ENCODE measurements at places on chromosomes 3 and 15.

- no peak for DNase-seq
These were observed 449.8 kb upstream of the TPRG1 start for GRCh38 chr3:188721990-188722389.

- no peak for DNase-seq
These were observed 76.2 kb downstream of the DCUN1D1 start for GRCh38 chr3:182904164-182904563.

DNA sequence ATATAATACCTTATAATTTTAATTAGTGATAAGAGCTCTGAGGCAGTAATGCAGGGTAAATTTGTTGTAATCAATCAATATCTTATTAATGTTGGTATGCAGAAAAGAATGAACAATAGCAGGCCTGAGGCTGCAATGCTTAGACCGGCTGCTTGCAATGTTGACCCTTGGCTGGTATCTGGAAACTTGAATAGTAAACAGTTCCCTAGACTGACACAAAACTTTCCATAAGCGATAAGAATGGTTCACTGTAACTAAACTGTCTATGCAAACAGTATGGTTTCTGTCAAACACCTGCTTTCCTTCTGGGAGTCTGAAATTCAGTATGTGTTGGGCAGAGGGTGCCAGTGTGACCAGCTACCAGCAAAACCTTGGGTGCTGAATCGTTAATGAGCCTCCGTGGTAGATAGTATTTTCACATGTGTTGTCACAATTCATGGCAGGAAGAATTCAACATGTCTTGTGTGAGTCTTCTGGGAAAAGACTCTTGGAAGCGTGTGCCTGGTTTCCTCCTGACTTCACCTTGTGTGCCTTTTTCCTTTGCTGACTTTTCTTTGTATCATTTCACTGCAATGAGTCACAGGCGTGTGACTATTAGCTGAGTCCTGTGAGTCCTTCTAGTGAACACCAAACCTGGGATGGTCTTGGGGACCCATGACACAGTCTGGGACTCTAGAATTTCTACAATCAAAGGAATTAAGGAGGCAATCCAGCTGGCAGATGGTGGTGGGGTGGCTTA, 30.7 kb upstream of the CLRN1 start:
- DNase-seq: no peak

GRCh38 chr3:118842147-118842863, 192.3 kb downstream of the IGSF11 start:
- no peak for DNase-seq

DNA sequence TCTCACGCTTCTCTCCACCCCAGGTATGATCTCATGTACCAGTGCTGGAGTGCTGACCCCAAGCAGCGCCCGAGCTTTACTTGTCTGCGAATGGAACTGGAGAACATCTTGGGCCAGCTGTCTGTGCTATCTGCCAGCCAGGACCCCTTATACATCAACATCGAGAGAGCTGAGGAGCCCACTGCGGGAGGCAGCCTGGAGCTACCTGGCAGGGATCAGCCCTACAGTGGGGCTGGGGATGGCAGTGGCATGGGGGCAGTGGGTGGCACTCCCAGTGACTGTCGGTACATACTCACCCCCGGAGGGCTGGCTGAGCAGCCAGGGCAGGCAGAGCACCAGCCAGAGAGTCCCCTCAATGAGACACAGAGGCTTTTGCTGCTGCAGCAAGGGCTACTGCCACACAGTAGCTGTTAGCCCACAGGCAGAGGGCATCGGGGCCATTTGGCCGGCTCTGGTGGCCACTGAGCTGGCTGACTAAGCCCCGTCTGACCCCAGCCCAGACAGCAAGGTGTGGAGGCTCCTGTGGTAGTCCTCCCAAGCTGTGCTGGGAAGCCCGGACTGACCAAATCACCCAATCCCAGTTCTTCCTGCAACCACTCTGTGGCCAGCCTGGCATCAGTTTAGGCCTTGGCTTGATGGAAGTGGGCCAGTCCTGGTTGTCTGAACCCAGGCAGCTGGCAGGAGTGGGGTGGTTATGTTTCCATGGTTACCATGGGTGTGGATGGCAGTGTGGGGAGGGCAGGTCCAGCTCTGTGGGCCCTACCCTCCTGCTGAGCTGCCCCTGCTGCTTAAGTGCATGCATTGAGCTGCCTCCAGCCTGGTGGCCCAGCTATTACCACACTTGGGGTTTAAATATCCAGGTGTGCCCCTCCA, 19.1 kb downstream of the TYRO3 start:
- no peak for DNase-seq

DNA sequence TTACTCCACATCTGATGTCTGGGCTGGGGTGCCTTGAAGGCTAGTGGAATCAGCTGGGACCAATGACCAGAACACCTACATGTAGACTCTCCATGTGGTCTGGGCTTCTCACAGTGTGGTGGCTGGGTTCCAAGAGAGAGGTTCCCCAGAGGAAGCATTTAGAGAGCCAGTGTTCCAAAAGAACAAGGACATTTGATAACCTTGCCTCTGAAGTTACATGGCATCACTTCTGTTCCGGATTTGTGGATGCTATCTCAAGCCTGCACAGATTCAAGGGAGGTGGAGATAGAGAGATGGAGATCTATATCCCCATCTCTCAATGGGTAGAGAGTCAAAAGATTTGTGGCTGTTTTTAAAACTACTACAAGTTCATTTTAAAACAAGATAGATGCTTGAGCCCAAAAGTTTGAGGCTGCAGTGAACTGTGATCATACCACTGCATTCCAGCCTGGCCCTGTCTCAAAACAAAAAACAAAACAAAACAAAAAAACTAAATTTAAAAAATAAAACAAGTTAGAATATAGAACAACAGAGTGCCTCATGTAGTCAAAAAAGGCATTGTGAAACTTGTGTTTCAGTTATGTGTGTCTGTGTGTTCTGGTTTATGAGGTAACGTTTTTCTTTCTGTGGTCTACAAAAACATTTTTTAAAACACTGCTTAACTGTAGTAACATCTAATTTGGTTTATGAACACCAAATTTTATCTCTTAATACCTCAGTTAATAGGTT, 44.8 kb downstream of the PDE8A start:
- no peak for DNase-seq

GRCh38 chr15:63601026-63601703, 4.0 kb downstream of the FBXL22 start:
- DNase-seq: no peak

DNA sequence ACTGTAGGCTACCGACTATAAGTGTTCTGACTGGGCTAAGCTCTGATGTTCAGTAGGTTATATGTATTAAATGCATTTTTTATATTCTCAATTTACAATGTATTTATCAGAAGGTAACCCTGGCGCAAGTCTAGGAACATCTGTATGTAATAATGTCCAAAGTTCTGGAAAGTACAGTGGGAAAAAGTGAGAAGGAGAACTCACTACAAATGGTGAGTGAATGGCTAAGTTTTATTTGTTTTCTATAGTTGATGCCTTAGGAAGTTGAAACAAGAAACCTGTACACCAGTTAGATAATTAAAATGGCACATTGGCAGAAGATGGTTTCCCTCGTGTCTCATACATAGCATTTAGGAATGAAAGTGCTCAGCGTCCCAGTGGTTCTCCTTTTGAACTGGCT, 333.4 kb upstream of the THRB start:
- no peak for DNase-seq

DNA sequence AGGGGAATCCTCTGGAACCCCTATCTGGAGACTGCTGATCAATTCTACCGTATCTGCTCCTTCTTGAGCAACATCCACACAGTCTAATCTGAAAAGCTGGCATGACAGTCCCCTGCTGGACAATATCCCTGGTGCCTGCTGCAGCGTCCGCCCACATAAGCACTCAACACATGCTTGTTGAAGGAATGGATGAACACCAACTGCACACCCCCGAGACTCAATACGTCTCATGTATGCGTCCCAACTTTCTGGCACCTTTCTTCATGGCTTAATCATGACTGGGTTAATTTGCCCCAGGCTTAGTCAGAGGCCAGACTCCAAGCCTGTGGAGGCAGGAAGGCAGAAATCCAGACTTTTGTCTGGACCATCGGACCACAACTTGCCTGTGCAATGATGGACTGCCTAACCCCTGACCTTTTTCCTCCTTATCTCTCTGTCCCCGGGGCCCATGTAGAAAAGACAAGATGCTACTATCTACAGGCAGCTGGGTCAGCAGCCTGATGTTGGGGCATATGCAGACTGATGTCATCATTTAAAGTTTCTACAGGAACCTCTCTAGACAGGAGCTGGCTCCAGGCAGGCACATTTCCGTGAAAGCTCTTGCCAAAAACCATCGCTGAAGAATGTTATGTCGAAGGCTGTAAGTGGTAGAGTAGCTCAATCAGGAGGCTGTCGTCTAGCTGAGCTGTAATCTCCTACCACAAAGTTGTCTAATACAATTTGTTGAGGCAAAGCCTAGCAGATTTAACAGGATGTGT, 114.1 kb upstream of the TPM1 start:
- DNase-seq: no peak

- no peak for DNase-seq
These were observed 363 bp downstream of the GTF2E1 start for GRCh38 chr3:120742849-120743365.

DNA sequence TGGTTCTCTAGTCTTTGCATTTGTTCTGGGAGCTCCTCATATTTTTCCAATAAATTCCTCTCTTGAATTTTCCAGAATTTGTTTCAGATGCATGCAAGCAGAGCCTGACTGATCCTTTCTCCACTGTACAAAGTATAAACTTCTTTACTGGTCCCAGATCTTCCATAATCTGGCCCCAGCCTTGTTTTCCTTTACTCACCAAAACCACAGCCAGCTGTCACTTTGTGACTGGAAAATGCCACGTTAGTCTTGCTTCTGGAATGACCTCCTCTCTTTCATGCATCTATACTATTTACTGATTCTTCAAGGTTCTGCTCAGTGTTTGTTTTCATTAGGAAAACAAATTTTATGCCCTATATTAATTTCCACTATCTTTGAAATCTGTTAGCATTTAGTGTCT, 60.4 kb upstream of the SPPL2A start:
- DNase-seq: no peak

Measured in stimulated activated CD8-positive, alpha-beta memory T cell treated with anti-CD3 and anti-CD28 coated beads, Interleukin-4, amount 100 ng/mL, for 4 hours (primary cell).